Activated CD4-positive, alpha-beta T cell treated with anti-CD3 and anti-CD28 coated beads, Interleukin-2, amount 50 U/mL, for 4 hours (primary cell): ENCODE measurements at places on chromosomes 5 and 9.
A peak's percentile ranks its signal among the peaks of the same experiment; 100 is the strongest.

GRCh38 chr9:96513622-96514021 is 63.7 kb downstream of the HABP4 start:
- no peak for DNase-seq

DNA sequence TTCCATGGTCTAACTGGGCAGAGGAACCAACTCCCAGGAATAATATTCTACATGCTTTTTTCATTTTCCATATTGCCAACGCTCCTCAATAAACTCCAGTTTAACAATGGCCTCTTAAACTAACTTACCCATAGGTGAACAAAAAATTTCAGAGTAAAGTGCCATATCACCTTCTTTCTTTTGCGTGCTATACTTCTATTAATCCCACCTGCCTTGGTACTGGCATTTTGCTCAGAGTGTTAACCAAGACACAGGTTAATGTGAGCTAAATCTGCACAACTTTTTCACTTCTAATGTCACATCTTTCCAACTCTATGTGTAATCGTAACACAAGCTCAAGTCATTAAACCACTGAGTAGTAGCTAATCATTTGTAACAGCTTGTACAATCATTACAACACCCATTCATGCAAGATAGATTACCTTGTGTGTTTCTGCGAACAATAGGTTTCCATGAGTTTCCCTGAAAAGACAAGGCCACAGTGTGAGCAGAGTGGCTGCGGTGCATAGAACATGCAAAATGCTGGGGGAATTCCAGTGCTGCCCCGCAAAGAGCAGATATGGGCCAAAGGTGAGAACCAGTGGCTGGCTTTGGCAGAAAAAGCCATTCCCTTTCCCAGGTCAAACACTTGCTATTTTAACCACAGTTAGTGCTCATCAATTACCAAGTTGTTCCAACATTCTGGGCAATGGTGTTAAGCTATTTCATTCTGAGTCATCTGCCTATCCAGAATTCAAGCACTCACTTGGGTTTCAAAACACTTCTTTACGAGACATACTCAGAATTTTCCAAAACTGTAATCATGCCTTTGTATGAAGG is 42.8 kb downstream of the TIMD4 start:
- DNase-seq = peak; percentile 11

- no peak for DNase-seq
These were observed 1.1 kb downstream of the NPM1 start for GRCh38 chr5:171388816-171389168.

- DNase-seq = no peak
These were observed 36.9 kb downstream of the ANKRD33B start for GRCh38 chr5:10600626-10601245.

- no peak for DNase-seq
These were observed 566.7 kb upstream of the KLF4 start for GRCh38 chr9:108056084-108056804.

DNA sequence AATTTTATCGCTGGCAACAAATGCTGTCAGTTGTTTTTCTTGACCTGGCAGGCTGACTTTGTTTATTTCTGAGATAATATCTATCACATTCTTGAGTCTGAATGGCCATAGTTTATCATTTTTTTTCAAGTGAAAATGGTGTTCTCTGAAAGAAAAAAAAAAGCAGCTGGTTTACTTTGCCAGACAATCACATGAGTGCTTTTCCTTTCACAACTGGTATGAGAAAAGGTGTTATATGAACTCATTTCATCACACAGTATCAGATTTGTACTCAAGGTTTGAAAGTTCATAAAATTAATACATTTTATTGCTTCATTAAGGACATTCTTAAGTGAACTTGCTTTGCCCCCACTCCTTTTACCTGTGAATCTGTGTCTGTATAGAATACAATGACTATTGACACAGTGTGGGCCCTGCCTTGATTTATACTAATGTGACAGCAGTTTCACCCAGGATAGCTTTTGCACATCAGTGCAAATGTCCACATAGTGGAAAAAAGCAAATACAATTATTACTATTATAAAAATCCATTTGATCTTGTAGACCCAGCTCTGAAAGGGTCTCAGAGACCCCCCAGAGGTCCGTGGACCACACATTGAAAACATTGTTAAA is 33.1 kb upstream of the PRLR start:
- no peak for DNase-seq

DNA sequence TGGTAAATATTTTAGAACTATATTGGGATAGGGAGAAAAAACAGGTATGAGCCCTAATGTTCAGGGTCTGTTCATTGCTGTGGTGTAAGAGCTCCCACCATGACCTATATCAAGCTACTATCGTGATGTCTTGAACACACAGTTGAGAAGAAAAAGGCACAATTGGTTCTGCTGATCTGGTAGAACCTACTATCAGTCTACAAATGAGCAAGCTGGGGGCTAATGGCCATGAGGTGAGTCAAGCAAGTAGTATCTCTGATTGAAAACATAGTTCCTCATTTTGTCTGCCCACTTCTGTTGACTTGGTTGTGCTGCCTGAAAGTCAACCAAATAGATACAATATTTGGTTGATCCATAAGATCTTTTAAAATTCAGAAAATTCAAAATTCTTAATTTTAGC is 1026.3 kb downstream of the CDH12 start:
- no peak for DNase-seq

DNA sequence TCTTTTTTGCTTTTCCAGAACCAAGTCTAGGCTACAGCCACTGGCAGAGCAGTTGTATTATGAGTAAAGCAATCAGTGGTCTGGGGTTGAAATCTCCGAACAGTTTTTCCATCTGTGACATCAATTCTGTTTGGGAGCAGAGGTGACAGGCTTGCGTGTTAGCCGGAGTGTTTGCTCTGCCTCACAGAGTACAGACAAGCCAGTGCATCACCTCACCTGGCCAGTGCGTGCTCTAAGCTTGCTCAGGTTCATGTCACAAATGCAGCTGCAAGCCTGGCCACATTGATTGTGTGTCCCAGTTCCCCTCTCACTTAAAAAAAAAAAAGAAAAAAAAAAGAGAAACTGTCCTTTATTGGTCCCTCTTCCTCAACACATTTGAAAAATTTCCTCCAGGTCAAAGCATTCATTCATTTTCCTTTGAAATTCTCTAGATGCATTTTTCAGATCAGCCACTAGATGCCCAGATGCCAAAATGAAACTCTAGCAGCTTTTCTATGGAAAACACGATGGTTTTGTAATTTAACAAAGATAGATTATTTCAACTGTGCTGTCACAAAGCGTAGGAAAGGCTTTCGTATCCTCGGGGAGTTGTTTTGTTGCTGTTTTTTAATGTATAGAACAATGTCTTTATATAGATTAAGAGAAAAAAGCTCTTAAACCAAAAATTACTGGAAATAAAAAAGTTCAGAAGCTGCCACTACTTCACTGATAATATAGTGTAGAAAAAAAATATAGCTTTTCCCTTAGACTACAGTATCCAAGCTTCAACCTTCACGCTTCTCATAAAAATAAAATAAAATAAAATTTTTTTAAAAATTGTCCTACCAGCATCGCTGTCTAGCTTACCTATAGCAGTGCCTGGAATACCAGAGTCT is 585.5 kb downstream of the TLE1 start:
- DNase-seq = no peak

GRCh38 chr5:121033334-121033733 is 569.2 kb downstream of the PRR16 start:
- no peak for DNase-seq

GRCh38 chr5:54254482-54255198 is 55.7 kb downstream of the ARL15 start:
- no peak for DNase-seq

DNA sequence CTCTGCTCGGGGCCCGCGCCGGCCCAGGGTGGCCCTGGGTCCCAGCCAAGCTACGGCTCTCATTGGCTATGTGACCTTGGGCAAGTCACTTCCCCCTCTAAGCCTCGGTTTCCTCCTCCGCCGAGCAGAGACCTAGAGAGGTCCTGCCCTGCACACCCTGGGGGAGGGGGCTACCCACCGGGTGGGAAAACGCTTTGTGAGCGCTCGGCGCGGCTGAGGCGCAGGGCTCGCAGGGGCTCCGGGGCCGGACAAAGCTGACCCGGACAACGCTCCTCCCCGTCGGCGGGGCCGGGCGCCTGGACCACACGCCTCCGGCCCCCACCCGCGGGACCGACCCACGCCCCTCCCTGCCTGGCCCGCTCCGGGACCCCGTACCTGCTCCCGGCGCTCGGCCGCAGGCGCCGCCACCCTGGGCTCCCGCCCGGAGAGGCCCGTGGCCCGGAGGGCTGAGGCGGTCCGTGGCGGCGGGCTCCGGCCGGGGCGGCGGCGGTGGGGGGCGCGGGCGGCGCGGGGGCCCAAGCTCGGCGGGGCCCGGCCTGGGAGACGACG is 85.7 kb upstream of the MELK start:
- DNase-seq = peak; percentile 26

DNA sequence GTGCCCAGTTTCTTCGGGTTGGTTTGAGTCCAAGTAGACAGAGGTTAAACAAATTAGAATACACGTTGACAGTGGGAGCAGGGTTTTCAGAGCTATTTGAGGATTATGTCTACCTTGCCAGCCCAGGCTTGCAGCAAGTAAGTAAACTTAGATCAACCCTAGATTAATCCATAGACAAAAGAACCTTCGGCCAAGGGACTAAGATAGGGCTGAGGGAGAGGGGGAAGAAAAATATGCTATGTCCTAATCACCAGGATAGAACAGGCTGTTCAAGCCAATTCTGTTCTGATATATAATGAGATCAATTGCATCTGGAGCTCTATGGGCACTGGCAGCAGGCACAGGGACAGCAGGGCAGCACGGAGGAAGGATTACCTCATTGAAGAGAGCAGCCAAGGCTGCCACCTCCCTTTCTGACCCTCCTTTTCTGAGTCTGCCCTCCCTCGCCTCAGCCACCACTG is 377.7 kb downstream of the PIK3R1 start:
- no peak for DNase-seq

GRCh38 chr9:34362614-34363214 is 14.0 kb downstream of the MYORG start:
- no peak for DNase-seq

GRCh38 chr5:121968910-121969607 is 7.3 kb downstream of the SRFBP1 start:
- DNase-seq = no peak

DNA sequence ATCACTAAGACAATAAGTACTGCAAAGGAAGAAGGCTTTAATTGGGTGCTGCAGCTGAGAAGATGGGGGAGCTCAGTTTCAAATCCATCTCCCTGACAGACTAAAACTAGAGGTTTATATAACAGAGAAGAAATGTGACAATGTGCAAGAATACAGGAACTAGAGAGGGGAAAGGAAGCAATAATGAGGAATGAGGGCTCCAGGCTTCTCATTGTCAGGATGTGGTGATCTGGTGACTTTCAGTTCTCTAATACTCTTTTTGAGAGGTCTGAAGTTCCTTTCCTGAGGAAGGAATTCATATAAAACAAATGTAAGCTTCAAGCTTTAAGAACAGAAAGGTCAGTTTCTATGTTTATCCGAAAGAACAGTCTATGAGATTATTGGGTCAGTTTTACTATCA is 42.5 kb upstream of the SPATA31E1 start:
- no peak for DNase-seq

DNA sequence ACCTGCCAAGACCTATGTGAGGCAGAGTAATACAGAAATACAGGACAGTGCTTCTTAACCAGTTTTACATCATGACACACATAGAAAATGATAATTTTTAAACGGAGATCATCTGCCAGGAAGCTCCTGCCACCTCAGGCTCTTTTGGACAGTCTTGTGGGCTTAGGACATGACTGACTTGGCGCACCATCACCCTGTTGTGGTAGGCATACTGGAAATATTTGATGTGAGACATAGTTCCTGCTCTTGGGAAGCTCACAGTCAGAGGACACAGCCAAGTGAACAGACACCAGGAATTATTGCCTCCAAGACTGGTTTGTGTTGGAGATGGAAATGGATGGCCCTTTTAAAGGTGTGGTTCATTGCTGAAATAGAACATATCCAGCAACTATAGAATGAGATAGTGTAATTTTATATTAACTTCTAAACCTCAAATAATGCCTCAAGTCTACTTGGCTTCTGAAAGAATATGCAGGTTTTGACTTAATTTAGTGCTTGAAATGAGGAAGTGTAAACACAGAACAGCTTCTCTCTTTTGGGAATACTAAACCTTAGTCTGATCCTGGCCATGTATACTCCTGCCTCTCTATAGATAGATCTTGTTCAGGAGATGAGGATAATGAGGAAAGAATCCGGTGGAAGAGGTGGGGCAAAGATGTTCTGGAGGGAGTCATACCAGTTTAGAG is 19.7 kb downstream of the CPEB4 start:
- no peak for DNase-seq

DNA sequence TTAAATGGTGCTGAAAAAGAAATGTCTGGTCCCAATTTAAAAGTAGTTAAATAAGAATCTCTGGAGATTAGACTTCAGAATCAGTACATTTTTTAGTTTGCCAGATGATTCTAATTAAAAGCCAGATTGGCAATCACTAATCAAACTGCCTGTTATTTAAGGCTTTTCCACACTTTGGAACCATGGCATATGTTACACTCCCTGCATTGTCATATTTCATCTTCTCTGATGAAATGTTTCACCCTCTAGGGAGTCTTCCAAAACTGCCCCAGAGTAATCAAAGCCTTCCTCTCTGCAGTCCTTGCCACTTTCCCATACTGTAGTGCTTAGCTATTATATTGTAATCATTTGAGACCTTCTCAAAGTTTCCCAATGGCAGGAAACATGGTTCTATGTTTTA is 17.5 kb upstream of the OR13C9 start:
- DNase-seq = no peak

DNA sequence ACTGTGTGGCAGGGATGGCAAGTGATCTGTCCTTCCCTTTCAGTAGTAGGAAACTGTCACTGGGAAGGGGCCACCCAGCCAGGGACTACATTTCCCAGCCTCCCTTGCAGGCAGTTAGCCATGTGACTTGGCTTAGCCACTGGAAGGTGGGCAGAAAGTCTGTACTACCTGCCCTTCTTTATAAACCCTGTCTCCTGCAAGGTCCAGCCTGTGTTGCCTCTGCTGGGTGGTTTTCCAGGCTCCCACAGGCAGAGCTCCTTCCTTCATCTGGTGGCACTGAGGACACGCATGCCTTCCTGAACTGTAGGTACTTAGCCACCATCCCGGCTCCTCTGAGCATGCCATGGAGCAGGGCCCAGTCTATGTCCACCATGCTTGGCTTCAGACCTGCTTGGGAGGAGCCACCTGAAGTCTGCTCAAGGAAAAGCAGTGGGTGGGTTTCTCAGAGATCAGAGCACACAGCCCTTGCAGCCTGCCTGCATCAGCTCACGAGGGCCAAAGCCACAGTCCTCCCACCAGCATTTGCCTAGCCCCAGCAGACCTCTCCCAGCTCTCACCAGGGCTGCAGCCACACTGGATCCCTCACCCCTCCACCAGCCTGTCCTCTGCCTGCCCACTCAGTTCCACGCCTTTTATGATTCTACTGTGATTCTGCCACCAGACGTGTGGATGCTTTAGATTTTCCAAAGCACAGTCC is 16.7 kb upstream of the SLC25A51 start:
- DNase-seq = no peak

- no peak for DNase-seq
These were observed 292.3 kb downstream of the MAN2A1 start for GRCh38 chr5:109981979-109982378.

GRCh38 chr9:133103183-133103986 is 17.7 kb downstream of the RALGDS start:
- peak; percentile 38 for DNase-seq
